ENCODE measurements at places on chromosomes 1 and 21. TPM values are rescaled to one million over a fixed set of nuclear protein-coding genes. Genes with fewer than 3 reads are reported as not detected.

DNA sequence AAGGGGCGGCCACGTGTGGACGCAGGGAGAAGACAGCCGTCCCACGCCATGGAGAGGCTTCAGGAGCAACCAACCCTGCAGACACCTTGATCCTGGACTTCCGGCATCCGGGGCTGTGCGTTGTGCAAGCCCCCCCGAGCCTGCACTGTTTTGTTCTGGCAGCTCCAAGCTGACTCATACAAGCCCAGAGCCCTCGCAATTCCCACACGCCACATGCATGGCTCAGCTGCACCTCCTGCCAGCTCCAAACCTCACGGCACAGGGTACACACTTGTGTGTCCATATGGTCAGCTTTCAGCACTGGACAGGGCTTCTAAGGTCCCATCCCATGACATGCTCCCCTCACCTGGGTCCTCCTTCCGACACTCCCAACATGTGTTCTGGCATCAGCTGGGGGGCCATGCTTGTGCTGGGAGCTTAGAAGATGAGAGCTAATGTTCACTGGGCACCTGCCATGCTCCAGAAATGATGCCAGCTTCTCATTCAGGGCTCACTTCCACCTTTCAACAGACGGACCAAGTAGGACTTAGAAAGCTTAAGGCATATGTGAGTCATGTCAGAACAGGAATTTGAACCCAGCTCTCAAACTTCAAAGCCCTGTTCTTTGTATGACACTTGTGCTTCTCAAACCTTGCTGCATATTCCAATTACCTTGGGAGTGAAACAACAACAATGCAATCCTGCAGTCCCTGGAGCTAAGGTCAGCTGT, 137.3 kb downstream of the PGBD5 start:
- no peaks in the 10 kb centered on the region for H3K4me1 ChIP-seq

The PUM1 gene
- total RNA-seq: 92.1 TPM

DNA sequence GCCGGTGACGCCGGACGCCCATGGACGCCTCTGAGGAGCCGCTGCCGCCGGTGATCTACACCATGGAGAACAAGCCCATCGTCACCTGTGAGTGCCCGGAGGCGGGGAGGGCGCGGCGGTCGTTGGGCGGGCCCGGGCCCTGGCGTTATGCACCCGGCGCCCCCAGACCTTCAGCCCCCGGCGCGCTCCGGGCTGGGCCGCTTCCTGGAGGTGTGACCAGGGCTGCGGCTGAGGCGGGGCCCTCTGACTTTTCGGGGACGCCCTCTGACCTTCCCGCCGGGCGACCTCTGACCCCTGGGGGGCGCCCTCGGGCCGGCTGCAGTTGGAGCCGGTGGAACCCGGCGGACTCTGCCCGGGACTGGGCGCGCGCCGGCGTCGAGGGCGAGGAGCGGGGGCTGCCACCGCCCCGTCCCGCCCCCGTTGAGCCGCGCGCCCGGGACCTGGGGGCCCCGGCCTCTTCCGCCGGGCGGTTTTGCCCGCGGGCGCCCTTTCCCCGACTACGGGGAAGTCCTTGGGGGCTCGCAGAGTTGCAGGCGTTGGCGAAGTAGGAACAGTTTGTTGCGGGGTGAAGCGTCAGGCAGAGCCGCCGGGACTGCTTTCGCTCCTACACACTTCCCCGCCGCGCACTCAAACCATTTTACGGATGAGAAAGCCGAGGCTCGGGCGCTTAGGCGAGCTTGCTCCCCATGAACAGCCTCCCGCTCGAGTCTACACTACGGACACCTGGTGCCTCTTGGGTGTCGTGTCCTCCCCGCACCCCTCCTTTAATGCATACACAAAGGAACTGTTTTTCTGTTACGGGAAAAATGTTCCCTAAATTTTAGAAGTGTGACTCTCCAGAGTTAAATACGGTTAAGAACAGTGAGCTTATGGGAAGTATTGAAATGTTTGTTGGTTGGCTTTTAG, 618 bp downstream of the TRAPPC10 start:
- peak overlapping the region; percentile 99 for H3K27ac ChIP-seq
- peak overlapping the region; percentile 84 for H3K4me3 ChIP-seq
- no peaks in the 10 kb centered on the region for H3K27me3 ChIP-seq
- DNase-seq: no peak
- H3K4me1 ChIP-seq: peaks cover 32% of the 10 kb centered on the region
- no peaks in the 10 kb centered on the region for H3K36me3 ChIP-seq

- no peak for DNase-seq
- H3K4me1 ChIP-seq: peaks cover 21% of the 10 kb centered on the region
- H3K27ac ChIP-seq: peak overlapping the region; percentile 78
- H3K4me3 ChIP-seq: peak overlapping the region; percentile 60
- H3K27me3 ChIP-seq: no peaks in the 10 kb centered on the region
These were observed 237.9 kb upstream of the PBX1 start for GRCh38 chr1:164320790-164321731.

- no peaks in the 10 kb centered on the region for H3K36me3 ChIP-seq
- no peak overlapping the region for H3K4me3 ChIP-seq
- H3K27me3 ChIP-seq: peaks cover 8% of the 10 kb centered on the region
- DNase-seq: no peak
These were observed 59.0 kb upstream of the KCND3 start for GRCh38 chr1:112048421-112048820.

The ESRRG gene
- total RNA-seq: 3.4 TPM

The PLA2G2C gene
- total RNA-seq: 0.40 TPM

DNA sequence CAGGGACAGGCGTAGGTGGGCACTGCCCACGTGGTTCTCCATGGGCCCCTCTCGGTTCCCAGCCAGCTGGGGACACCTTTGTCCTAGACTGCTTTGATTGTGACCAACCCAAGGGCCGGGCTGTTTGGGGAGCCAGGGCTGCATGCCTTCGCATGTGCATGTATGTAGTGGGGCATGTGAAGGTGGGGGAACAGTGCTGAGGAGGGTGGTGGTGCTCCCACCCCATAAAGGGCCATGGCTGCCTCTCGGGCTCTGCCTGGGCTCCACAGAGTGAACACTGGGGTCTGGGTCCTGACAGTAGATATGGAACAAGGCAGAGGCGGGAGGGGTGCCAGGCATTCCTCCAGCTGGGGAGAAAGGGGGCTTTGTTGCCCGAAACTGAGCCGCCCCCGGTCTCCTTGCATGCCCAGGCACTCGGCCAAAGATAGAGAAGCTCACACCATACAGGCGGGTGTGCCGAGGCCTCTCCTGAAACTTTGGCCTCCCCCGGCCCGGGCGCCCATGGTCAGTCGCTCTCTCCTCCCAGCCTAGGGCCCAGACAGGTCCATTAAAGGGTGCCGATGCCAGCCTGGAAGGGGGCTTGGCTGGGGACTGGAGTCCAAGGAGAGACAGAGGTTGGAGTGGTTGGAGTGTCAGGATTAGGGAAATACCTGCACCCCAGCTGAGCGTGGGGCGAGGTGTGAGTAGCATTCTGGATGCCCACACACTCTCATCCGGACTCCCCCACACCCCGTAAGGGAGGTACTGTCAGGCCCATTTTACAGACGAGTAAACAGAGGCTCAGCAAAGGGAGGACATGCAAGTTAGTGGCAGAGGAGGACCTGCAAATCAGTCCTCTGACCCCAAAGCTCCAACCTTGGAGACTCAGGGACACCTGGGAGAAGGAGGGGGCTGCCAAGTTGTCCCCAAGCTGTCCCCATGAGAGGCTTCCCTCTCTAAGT, 41.1 kb downstream of the EPHA2 start:
- no peaks in the 10 kb centered on the region for H3K4me1 ChIP-seq
- H3K27ac ChIP-seq: no peak overlapping the region
- H3K27me3 ChIP-seq: no peaks in the 10 kb centered on the region
- H3K4me3 ChIP-seq: no peak overlapping the region

The SLC45A3 gene
- total RNA-seq: 0.86 TPM

The RUNX3 gene
- 4.4 TPM for total RNA-seq

GRCh38 chr1:87739704-87740103, 411.0 kb downstream of the LMO4 start:
- no peaks in the 10 kb centered on the region for H3K36me3 ChIP-seq
- no peak for DNase-seq
- no peak overlapping the region for H3K27ac ChIP-seq
- no peak overlapping the region for H3K4me3 ChIP-seq

DNA sequence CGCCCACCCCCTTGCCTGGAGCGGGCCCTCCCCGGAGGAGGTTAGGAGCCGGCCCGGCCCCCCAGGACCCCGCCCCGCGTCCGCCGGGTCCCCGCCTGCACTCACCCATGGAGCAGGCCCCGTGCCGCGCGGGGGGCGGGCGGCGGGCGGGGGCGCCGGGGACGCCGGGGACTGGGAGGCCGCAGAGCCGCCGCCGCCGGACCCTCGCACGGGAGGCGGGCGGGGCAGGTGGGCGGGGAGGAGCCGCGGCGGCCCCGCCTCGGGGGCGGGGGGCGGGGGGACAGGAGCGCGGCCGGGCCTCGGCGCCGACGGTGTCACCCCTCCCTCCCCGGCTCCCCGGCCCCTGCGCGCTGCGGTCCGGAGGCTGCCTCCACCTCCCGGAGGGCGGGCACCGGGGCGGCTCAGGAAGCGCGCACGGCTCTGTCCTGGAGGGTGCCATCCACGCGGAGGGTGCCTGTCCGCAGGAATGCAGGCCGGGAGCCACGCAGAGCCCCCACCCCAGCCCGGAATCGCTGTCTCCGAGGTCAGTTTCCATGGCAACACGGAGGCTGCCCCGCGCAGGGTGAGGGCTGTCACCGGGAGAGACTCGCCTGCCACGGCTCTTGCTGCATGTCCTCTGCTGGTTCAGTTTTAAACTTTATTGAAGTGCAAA, 5.9 kb upstream of the PLEKHG5 start:
- peaks cover 50% of the 10 kb centered on the region for H3K4me1 ChIP-seq
- peaks cover 14% of the 10 kb centered on the region for H3K27me3 ChIP-seq
- DNase-seq: no peak
- H3K27ac ChIP-seq: peak overlapping the region; percentile 71
- peak overlapping the region; percentile 67 for H3K4me3 ChIP-seq

GRCh38 chr21:42631142-42631541, 22.3 kb upstream of the PDE9A start:
- H3K36me3 ChIP-seq: no peaks in the 10 kb centered on the region
- no peak overlapping the region for H3K27ac ChIP-seq
- H3K27me3 ChIP-seq: peaks cover 8% of the 10 kb centered on the region
- no peak overlapping the region for H3K4me3 ChIP-seq
- DNase-seq: no peak
- H3K4me1 ChIP-seq: peaks cover 4% of the 10 kb centered on the region

DNA sequence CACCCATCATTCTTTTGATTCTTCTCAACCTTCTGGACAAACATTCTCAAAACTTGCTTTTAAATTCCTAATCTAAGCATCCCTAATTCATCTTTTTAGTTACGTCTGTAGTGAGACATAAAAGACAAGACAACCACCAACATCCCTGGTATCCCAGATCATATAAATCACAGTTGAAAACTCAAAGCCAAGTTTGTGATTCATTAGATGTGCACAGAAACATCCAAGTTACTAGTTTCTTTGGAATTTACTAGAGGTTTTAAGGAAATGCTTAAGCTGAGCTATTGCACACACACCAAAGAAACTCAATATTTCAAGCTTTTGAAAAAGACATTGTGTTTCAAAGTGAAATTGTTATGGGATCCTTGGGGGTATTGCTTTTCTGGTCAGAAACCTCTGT, 47.6 kb downstream of the ATP6V1G3 start:
- H3K4me1 ChIP-seq: no peaks in the 10 kb centered on the region
- no peaks in the 10 kb centered on the region for H3K27me3 ChIP-seq
- no peaks in the 10 kb centered on the region for H3K36me3 ChIP-seq
- H3K27ac ChIP-seq: no peak overlapping the region

DNA sequence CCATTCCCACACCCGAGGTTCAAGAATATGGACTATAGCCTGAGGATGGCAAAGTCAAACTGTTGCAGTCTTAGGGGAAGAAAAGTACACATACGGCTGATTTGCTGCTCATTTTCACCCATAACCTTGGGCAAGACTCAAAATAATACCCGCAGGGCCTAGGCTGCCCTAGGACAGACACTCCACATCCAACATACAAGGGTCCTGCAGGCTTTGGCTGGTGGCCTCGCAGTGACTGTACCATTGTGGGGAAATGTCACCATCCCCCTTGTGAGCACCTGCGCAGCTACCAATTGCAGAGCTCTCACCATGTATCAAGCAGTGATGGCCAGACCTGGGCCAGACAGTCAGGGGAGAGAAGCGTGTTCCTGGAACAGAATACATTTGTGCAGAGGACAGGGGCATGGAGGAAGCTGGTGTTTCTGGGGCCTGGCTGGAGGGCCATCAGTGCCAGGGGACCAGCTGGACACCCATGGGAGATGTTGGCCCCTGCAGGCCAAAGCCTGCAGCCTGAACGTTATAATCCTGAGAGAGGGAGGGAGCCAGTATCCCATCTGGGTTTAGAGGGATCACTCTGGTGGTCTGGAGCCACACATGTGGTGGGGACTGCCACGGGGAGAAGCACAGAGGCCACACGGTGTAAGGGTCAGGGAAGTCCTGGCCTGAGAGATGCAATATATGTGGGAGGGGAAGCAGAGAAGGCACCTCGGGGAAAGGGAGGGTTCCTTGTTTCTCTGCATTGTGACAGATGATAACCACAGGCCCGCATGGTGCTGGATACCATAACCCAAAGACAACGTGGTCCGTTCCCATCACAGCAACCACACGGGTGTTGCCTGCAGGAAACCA, 101.2 kb downstream of the GLIS1 start:
- H3K27me3 ChIP-seq: no peaks in the 10 kb centered on the region
- no peaks in the 10 kb centered on the region for H3K4me1 ChIP-seq
- no peak overlapping the region for H3K4me3 ChIP-seq
- no peaks in the 10 kb centered on the region for H3K36me3 ChIP-seq
- no peak overlapping the region for H3K27ac ChIP-seq
- DNase-seq: no peak

DNA sequence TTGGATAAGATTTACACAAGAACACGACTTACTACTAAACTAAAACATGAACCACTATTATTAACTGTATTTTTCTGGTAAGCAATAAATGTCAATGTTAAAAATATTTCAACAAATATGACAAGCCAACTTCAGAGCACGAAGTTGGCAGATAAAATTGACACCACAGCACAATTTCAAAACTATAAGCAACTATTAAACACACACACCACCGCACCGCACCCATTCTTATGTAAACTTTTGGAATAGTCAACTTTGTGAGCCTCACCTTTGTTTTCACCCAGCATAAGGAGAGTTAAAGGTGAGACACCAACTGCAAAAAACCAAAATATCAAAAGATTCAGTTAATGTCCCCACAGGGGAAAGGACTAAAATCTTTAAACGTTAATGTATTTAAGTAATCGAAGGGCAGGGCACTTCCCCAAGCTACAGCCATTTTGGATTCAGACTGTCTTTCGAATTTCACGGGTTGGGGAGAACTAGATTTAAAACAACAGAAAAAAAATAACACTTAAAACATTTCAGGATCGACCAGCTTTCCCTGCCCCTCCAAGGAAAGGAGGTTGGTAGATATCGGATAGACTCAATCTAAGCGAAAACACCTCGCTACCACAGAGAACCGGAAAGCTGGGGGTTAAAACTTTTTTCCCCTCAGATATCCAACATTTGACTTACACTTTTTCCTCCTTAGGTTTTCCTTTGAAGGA, 872 bp downstream of the GPBP1L1 start:
- H3K36me3 ChIP-seq: peaks cover 10% of the 10 kb centered on the region
- H3K27ac ChIP-seq: peak overlapping the region; percentile 93
- DNase-seq: no peak
- no peaks in the 10 kb centered on the region for H3K27me3 ChIP-seq
- H3K4me1 ChIP-seq: peaks cover 71% of the 10 kb centered on the region

The MX1 gene
- total RNA-seq: 13.8 TPM

The ARV1 gene
- total RNA-seq: 21.6 TPM

Measured in esophagus muscularis mucosa (tissue), 4 donors.